ENCODE measurements at places on chromosomes 3 and 15. TPM values are rescaled to one million over a fixed set of nuclear protein-coding genes. Genes with fewer than 3 reads are reported as not detected.

GRCh38 chr3:64104691-64105111 is 81.4 kb upstream of the PSMD6 start:
- no peaks in the 10 kb centered on the region for H3K27me3 ChIP-seq
- no peaks in the 10 kb centered on the region for H3K36me3 ChIP-seq
- no peak for DNase-seq
- H3K4me1 ChIP-seq, result peaks cover 30% of the 10 kb centered on the region
- H3K27ac ChIP-seq, result no peak overlapping the region

GRCh38 chr15:69456208-69457166 is 3.9 kb downstream of the RPLP1 start:
- DNase-seq, result no peak
- H3K36me3 ChIP-seq, result peaks cover 39% of the 10 kb centered on the region
- H3K27ac ChIP-seq, result peak overlapping the region; percentile 98
- H3K4me1 ChIP-seq, result peaks cover 27% of the 10 kb centered on the region
- no peaks in the 10 kb centered on the region for H3K27me3 ChIP-seq
- no peak overlapping the region for H3K4me3 ChIP-seq

ITIH3 gene
- total RNA-seq, result 0.37 TPM

- H3K36me3 ChIP-seq, result peaks cover 80% of the 10 kb centered on the region
- no peaks in the 10 kb centered on the region for H3K27me3 ChIP-seq
- H3K4me1 ChIP-seq, result peaks cover 16% of the 10 kb centered on the region
- H3K4me3 ChIP-seq, result no peak overlapping the region
Observed at GRCh38 chr3:156548902-156549301, 6.0 kb downstream of the SSR3 start.

MKRN3 gene
- not detected for total RNA-seq

FBXW12 gene
- 2.0 TPM for total RNA-seq

DNA sequence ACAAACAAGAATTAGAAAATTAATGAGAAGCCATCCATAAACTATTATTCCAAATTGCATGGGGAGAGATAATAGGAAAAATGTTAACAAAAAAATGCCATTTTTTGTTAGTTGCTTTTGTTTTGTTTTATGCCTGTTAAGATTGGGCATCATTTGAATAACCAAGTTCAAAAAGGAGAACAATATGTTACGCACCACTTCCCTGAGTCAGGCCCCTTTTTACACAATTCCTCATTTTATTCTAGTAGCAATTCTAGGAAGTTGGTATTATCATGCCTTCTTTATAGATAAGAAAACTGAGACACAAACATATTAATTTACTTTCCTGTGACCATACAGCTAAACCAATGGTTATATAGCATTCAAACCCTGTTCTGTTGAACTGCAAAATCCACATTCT is 736.9 kb upstream of the CCDC54 start:
- peaks cover 25% of the 10 kb centered on the region for H3K36me3 ChIP-seq
- no peak overlapping the region for H3K27ac ChIP-seq
- no peaks in the 10 kb centered on the region for H3K4me1 ChIP-seq
- H3K4me3 ChIP-seq, result no peak overlapping the region
- H3K27me3 ChIP-seq, result no peaks in the 10 kb centered on the region
- no peak for DNase-seq

- H3K27me3 ChIP-seq, result peaks cover 13% of the 10 kb centered on the region
- no peaks in the 10 kb centered on the region for H3K4me1 ChIP-seq
- no peaks in the 10 kb centered on the region for H3K36me3 ChIP-seq
- no peak for DNase-seq
Observed at GRCh38 chr3:194993896-194994295, 277.1 kb downstream of the XXYLT1 start.

ZNF445 gene
- 27.7 TPM for total RNA-seq

DNA sequence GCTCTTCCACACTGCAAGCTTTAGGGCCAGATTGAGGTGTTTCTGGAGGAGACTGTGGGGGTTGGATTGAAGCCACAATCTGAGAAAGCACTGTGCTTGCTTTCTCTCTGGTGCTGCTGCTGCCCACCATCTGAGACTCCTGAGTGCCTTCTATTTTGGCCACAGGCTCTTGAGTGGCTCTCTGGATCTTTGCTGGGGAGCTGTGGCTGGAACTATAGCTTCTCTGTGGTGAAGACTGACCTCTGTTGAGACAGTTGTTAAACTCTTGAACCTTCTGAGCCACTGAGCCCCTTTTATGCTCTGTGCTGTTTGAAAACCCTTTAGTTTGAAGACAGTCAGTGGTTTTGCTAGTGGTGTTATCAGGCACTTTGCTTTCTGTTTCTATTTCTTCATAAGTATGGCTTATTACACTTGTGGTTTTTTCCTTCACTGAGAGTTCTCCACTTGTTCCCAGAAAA is 108.7 kb upstream of the TSPAN3 start:
- H3K36me3 ChIP-seq, result peaks cover 10% of the 10 kb centered on the region
- no peak overlapping the region for H3K4me3 ChIP-seq
- DNase-seq, result no peak
- no peaks in the 10 kb centered on the region for H3K27me3 ChIP-seq
- no peak overlapping the region for H3K27ac ChIP-seq

DNA sequence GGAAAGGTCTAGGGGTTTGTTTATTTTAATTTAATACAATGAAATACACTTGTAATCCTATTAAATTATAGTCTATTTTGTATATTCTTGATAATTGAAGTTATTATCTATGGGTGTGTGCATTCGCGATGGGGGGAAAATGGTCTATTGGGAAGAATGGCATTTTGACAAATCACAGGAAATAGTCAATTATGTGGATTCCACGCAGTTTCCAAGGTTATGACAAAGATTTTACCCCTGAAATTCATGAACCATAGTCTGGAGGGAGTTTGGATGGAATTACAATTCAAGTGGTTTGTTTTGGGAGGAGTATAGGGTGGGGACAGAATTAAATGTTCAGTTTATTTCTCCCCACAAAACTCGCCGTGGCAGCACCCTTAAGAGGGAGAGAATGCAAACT is 66.5 kb downstream of the RBMS3 start:
- H3K36me3 ChIP-seq, result no peaks in the 10 kb centered on the region
- H3K4me1 ChIP-seq, result peaks cover 76% of the 10 kb centered on the region
- H3K27me3 ChIP-seq, result no peaks in the 10 kb centered on the region
- H3K4me3 ChIP-seq, result no peak overlapping the region

PYGO1 gene
- total RNA-seq, result 0.50 TPM

GRCh38 chr15:45439521-45440260 is 61.3 kb upstream of the GATM start:
- no peaks in the 10 kb centered on the region for H3K36me3 ChIP-seq
- H3K4me1 ChIP-seq, result peaks cover 9% of the 10 kb centered on the region
- peaks cover 29% of the 10 kb centered on the region for H3K27me3 ChIP-seq
- H3K4me3 ChIP-seq, result no peak overlapping the region
- H3K27ac ChIP-seq, result no peak overlapping the region
- DNase-seq, result no peak

GRCh38 chr15:70127288-70127746 is 29.6 kb upstream of the TLE3 start:
- no peak overlapping the region for H3K27ac ChIP-seq
- DNase-seq, result no peak
- no peaks in the 10 kb centered on the region for H3K36me3 ChIP-seq
- H3K4me1 ChIP-seq, result no peaks in the 10 kb centered on the region

CHRD gene
- total RNA-seq, result 1.8 TPM

PRSS50 gene
- 1.4 TPM for total RNA-seq

DNA sequence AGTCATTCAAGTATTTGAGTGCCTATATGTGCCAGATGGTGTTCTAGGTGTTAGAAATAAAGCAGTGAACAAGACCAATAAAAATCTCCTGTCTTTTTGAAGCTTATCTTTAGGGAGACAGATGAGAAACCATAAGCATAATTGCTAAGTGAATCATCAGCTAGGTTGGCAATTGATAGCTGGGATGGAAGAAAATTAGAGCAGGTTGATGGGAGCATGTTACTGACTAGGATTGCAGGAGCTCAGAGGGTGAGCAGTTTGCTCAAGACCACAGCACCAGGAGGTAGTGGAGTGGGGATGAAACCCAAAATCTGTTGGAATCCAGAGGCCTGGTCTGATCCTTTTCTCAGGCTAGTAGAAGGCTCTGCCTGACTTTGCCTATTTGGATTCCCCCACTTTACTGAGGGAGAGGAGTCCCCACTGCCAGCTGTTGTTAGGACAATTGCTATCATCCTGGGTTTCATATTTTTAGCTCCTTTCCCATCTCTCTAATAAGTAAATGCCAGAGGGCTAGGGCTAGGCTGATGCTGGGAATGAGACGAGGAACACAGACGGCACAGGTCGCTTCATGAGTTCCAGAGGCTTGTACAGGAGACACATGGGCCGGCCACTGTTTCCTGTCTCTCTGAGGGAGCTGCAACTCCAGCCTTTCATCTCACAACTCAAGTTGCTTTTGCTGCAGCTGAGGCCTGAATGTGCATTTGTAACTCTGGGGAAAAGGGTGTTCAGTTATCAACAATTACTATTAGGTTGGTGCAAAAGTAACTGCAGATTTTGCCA is 102.9 kb downstream of the CACNA1D start:
- H3K27me3 ChIP-seq, result no peaks in the 10 kb centered on the region
- no peak overlapping the region for H3K27ac ChIP-seq
- H3K4me3 ChIP-seq, result no peak overlapping the region

GRCh38 chr15:99155961-99156443 is 51.1 kb downstream of the SYNM start:
- DNase-seq, result no peak
- H3K4me3 ChIP-seq, result no peak overlapping the region
- peak overlapping the region; percentile 29 for H3K27ac ChIP-seq
- H3K36me3 ChIP-seq, result peaks cover 23% of the 10 kb centered on the region

BFSP2 gene
- not detected for total RNA-seq

DNA sequence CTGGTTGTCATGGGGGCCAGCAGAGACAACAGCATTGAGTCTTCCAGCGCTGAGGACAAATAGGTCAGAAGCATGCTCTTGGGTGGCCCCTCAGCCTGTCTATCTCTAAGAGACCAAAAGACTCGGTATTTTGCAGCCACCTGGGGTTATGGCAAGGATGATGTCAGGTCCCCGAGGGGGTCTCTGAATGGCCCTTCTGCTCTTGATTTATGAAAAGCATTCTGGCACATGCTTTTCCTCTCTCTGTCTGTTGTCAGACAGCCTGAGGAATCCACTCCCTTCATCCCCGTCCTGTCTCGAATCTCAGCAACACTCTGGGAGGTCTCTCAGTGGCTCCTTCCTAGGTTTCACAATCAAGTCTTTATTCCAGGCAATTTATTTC is 156.6 kb upstream of the RGMA start:
- H3K27ac ChIP-seq, result no peak overlapping the region
- no peak overlapping the region for H3K4me3 ChIP-seq
- peaks cover 37% of the 10 kb centered on the region for H3K27me3 ChIP-seq
- no peaks in the 10 kb centered on the region for H3K36me3 ChIP-seq
- peaks cover 12% of the 10 kb centered on the region for H3K4me1 ChIP-seq

DNA sequence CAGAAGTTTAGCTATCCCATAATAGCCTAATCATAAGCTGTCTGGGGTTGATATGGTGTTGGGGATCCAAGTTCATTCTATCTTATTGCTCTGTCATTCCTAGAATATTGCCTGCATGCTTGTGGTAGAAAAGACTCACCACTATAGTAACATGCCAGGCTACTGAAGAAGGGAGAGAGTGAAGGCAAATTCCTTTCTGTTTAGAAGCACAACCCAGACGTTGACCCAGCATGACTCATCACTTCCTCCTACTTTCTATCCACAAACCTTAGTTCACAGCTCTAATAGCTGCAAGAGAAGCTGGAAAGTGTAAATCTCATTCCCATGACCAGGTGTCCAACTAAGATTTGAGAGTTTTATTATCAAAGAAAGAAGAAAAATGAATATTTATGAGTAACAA is 57.8 kb upstream of the NMD3 start:
- no peaks in the 10 kb centered on the region for H3K4me1 ChIP-seq
- no peak overlapping the region for H3K27ac ChIP-seq
- no peaks in the 10 kb centered on the region for H3K27me3 ChIP-seq
- no peak for DNase-seq
- H3K4me3 ChIP-seq, result no peak overlapping the region
- H3K36me3 ChIP-seq, result peaks cover 13% of the 10 kb centered on the region

HDDC3 gene
- 23.6 TPM for total RNA-seq

GRCh38 chr3:129007792-129008191 is 6.7 kb downstream of the EFCC1 start:
- no peaks in the 10 kb centered on the region for H3K4me1 ChIP-seq
- H3K27ac ChIP-seq, result no peak overlapping the region
- no peaks in the 10 kb centered on the region for H3K36me3 ChIP-seq
- H3K27me3 ChIP-seq, result peaks cover 56% of the 10 kb centered on the region

- H3K4me3 ChIP-seq, result no peak overlapping the region
- peaks cover 12% of the 10 kb centered on the region for H3K4me1 ChIP-seq
- H3K27ac ChIP-seq, result peak overlapping the region; percentile 38
- DNase-seq, result no peak
Observed at GRCh38 chr3:197807969-197808587, 17.0 kb downstream of the LRCH3 start.

DNAH12 gene
- total RNA-seq, result not detected

GRCh38 chr3:104909721-104910120 is 457.0 kb upstream of the ALCAM start:
- H3K27ac ChIP-seq, result peak overlapping the region; percentile 77
- H3K4me1 ChIP-seq, result peaks cover 20% of the 10 kb centered on the region
- H3K36me3 ChIP-seq, result peaks cover 6% of the 10 kb centered on the region

NUTM1 gene
- total RNA-seq, result 0.46 TPM

PIGBOS1 gene
- 11.9 TPM for total RNA-seq

GRCh38 chr3:71260782-71261181 is 322.7 kb downstream of the FOXP1 start:
- H3K27ac ChIP-seq, result no peak overlapping the region
- H3K4me1 ChIP-seq, result peaks cover 36% of the 10 kb centered on the region
- DNase-seq, result no peak
- H3K36me3 ChIP-seq, result peaks cover 2% of the 10 kb centered on the region

GRCh38 chr3:168991803-168992202 is 671.7 kb downstream of the MECOM start:
- H3K4me3 ChIP-seq, result no peak overlapping the region
- peaks cover 8% of the 10 kb centered on the region for H3K4me1 ChIP-seq
- H3K27me3 ChIP-seq, result no peaks in the 10 kb centered on the region
- no peaks in the 10 kb centered on the region for H3K36me3 ChIP-seq

DNA sequence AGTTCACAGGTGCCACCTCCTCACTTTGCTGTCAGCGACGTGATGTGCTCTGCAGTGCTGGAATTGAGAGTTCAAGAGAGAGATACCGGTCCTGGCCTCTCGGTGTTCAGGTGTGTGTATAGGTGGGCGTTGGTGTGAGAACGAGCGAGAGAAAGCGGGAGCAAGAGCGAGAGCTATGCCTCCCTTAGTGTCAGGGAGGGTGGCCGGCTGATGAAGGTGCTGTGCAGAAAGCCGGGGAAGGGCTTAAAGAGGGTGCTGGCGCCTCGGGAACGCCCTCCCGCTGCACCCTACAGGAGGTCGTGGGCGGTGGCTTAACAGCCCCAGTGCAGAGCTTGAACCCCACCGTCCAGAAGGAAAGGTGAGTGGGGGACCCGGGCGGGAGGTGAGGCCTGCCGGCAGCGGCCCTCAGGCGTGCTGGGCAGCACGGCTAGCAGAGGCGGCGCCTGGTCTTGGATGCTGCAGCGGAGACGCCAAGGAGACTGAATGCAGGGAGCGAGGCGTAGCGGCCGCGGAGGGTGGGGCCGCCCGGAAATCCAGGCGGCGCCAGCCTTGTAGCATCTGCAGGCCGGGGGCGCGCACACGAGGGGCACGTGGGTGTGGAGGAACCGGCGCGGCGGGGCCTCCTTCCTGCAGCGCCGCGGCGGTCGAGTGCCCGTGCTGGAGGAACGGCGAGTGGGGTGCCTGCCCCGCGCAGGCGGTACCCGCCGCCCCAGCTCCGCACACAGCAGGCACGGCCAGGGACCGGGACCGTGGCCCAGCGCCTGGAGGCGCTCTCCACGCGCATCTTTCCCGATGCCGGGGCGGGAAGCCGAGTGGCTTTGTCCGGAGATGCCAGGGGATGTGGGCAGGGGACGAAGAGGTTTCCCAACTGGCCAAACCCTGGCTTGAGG is 246.8 kb upstream of the TOPAZ1 start:
- peaks cover 90% of the 10 kb centered on the region for H3K27me3 ChIP-seq
- H3K36me3 ChIP-seq, result peaks cover 12% of the 10 kb centered on the region
- H3K4me3 ChIP-seq, result peak overlapping the region; percentile 86

GRCh38 chr3:56409790-56410189 is 58.5 kb downstream of the ERC2 start:
- H3K27ac ChIP-seq, result no peak overlapping the region
- no peak overlapping the region for H3K4me3 ChIP-seq
- H3K36me3 ChIP-seq, result peaks cover 12% of the 10 kb centered on the region
